ENCODE measurements at places on chromosomes 1 and 21. TPM values are rescaled to one million over a fixed set of nuclear protein-coding genes. Genes with fewer than 3 reads are reported as not detected.

DNA sequence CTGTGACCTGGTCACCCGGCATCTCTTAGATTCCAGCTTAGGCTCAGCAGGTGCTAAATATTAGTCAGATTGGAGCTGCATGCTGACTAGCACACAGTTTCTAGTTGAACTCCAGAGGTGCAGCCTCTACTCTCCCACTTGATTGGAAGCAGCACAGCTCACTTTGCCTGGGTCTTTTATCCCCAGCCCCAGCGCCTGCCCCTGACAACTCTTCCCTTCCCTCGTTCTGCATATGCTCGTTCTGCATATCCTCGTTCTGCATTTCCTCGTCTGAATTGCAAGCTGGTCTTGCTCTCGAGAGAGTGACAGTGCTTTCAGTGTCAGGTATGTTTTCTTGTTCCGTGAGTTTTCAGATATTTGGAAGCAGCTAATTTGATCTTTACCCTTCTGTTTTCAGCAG lies 11.7 kb downstream of the COL18A1 start:
- no peak for DNase-seq

GRCh38 chr1:192506741-192507155 lies 68.8 kb upstream of the RGS1 start:
- no peak for DNase-seq

DNA sequence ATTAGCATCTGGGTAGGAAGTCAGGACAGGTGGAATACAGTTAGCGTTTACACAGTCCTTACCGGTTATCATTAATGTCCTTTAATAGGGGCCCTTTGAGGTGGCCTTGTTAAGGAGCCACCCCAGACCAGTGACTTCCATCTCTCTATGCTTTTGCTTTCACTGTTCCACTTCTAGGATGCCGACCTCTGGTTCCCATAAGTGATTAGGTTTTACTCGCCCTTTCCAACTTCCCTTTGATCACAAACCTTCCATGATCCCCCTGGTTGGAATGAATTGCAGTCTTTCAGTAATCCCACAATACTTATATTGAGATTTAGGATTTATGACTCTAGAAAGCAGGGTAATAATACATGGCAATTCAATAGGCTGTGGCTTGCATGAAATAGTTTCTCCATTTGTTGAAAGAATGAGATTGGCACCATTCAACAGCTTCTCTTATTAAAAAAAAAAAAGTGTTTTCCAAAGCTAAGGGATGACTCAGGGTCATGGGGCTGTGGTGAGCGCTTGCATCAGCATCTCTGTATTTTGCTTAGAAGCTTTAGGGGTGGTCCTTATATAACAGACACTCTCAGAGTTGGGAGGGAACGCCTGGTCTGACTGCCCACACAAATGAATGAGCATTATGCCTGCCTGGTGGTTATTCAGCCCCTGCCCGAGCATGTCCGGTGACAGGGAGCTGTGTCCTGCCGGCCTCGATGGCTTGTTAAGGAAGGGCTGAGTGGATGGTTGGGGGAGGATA lies 110.5 kb downstream of the CNIH3 start:
- DNase-seq: no peak

DNA sequence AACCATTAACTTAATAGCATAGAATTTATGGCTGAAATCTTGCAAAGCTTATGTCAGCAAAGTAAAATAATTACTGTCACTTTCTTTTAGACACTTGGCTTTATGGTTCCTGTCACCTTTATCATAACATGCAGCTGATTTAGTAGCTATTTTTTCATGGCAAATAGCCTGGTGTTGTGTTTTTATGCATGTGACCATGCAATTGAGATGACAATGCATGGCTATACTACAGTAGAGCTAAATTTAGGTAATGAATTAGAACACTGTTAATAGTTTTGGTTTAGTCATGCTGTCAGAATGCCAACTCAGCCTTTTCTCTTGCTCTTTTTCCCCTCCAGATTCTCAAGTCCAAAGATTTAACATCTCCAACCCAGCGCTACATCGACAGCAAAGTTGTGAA lies 88.6 kb downstream of the TGFB2 start:
- no peak for DNase-seq

DNA sequence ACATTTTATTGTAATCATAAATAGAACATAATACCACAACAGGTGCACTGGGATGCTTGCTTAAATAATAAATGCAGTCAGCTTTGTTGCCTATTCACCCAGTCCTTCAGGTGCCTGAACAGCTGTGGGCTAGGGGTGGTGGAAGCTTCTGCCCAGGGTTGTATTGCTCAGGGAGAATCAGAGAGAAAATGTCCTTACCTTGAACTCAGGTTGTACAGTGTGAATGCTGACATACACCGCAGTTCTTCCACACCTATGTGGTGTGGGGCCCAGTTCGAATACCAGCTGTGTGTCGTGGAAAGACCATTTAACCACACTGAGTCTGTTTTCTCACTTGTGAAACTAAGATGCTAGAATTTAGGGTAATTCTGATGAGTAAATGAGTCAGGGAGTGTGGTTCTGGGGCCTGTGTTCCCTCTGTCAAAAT lies 115.7 kb upstream of the ATP1A1 start:
- no peak for DNase-seq

DNA sequence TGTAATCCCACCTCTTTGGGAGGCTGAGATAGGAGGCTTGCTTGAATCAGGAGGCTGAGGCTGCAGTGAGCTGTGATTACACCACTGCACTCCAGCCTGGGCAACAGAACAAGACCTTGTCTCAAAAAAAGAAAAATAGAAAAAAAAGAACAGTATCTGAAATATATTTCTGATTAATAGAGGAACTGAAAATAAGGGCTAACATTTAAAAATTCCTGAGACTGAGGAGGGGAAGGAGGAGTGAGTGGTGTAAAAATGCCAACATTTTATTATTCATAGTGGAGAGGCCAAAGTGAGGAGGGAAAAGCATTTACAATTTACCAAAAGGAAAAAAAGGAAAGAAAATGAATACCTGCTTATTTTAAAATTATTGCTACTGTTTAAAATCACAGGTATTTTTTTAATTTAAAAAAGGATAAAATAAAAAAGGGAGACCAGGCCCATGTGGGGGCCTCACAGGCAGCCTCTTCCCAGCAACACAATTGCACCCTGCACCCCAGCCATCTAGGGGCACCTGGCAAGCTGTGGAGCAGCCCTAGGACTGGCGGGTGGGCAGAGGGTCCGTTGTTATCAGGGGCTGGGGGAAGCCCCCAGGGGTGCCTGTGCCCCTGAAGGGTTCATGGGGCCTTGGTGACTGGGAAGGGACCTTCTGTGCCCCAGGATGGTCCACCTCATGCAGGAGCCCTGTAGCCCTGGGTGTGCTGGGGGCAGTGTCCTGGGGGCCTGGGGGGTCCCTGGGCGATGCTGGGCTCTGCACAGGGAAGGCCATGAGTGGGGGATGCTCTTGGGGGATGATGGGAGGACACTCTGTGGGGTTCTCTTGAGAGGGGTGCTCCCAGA lies 34.8 kb upstream of the ADARB1 start:
- DNase-seq: no peak

GRCh38 chr1:198604975-198605374 lies 33.9 kb upstream of the PTPRC start:
- DNase-seq: no peak

DNA sequence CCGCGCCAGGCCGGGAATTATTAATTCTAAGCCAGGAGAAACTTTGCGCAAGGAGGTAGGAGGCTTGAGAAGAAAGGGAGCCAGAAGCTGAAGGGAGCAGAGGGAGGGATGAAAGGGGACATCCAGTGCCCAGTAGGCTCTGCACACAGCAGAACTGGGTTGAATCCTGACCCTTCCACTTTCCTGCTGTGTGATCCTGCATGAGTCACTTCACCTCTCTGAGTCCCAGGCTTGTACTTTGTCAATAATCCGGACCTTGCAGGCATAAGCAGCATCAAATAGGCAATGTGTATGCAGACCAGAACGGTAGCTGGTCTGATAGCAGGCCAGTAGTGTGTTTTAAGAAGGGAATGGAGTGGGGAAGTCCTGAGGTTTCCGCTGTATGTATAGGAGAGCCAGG lies 25.5 kb upstream of the EPB41 start:
- DNase-seq: no peak

GRCh38 chr1:149903836-149904491 lies 4.6 kb downstream of the BOLA1 start:
- no peak for DNase-seq

DNA sequence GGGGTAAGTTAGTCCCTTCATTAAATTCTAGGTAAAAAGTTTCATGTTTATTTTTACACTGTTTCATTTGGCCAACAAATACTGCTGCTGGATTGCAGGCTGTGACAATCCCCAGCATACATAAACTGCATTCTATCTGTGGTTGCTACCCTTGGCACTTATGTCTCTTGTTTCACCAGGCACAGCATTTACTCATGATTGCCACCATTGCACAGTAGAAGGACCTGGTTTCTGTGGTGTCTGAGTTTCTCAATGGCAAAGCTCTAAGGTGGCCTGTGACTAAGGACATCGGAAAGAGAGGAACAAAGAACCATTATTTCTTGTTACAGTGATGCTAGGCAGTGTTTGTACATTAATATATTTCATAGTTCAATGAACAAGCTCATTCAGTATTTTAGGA lies 878.4 kb upstream of the NEGR1 start:
- DNase-seq: no peak

GRCh38 chr1:107682467-107682866 lies 282.5 kb downstream of the VAV3 start:
- no peak for DNase-seq

DNA sequence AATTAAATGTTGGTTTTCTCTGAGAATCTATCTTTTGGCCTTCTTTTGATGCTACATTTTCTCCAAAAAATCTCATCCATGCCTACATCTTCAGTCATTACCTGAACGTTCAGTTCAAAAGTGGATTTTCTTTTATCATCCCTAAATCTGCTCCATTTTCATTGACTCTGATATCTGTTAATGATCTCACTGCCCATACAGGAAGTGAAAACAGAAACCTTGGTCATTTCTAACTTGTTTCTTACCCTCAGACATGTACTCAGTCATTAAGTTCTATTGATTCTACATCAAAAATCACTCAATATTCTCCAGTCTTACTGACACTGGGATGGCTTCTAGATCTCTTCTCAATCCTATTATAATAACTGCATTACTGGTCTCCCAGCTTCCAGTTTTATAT lies 22.7 kb downstream of the PRKACB start:
- DNase-seq: no peak

GRCh38 chr1:244634546-244634945 lies 18.4 kb upstream of the DESI2 start:
- no peak for DNase-seq

DNA sequence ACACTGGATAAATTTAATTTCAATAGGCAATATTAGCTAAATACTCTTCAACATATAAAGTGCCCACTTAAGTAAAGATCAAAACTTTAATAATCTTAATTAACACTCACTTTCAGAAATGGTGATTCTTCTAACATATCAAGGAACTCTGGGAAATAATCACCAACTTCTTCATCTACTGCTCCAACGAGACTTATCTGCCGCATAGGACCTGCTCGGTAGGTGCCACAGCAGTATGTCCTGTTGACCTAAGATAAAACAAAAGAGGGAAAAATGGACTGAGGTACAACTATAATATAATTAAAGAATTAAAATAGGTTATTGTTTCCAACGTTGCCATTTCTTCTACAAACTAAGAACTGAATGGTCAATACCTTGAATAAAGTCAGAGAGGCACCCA lies 18.3 kb upstream of the PHTF1 start:
- no peak for DNase-seq

- no peak for DNase-seq
These were observed 687.7 kb upstream of the ADGRL4 start for GRCh38 chr1:79694241-79694640.

DNA sequence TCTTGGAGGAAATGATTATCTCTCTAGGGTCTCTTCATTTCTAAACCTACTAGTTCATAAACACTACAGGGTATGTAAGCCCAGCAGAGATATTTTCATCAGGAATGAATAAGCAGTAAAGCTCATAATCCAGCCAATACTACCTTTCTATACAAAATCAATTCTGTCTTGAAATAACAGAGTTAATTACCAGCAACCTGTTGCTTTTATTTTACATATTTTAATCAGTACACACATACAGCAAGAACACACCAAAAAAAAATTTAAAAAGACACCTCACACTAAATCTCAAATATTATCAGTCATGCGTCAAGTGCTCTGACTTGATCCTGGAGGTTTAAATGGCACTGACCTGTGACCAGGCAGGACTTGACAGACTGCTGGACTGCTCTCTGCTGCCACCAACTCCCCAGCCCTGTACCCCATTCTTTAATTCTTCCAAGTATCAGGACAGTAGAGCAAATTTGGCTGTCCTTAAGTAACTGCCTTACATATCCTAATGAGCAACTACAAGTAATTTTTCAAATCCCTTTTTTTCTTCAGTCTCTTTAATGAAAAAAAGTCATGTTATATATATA lies 98.5 kb downstream of the CDC42BPA start:
- DNase-seq: no peak

DNA sequence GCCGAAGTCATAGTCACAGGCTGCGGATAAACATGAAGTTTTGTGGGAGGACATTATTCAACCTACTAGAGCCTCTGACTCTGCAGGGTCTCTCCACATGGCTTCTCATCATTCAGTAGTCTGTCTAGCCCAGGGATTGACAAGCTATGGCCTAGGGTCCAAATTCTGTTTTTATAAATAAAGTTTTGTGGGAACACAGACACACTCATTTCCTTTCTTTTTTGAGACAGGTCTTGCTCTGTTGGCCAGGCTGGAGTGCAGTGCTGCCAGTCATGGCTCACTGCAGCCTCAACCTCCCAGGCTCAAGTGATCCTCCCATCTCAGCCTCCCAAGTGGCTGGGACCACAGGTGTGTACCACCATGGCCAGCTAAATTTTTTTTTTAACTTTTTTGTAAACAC lies 8.1 kb upstream of the ENO1 start:
- DNase-seq: no peak

GRCh38 chr1:70840260-70840953 lies 207.2 kb downstream of the PTGER3 start:
- no peak for DNase-seq

Gene DIO1
- total RNA-seq: not detected

Gene TRNAU1AP
- 19.5 TPM for total RNA-seq

Gene PROK1
- total RNA-seq: not detected

Gene SLAMF6
- total RNA-seq: 0.39 TPM

Gene TMEM240
- total RNA-seq: 2.1 TPM

Gene SLC25A34
- total RNA-seq: 0.49 TPM

Gene TRIM45
- 6.9 TPM for total RNA-seq

Gene POFUT2
- total RNA-seq: 31.3 TPM

Gene TMEM50B
- 31.6 TPM for total RNA-seq

Gene CD1E
- 2.7 TPM for total RNA-seq

Gene ANGPTL3
- not detected for total RNA-seq

Measured in skin of body (tissue), 3 donors.